H7 (cell line): ENCODE measurements at places on chromosomes 1 and 21.

DNA sequence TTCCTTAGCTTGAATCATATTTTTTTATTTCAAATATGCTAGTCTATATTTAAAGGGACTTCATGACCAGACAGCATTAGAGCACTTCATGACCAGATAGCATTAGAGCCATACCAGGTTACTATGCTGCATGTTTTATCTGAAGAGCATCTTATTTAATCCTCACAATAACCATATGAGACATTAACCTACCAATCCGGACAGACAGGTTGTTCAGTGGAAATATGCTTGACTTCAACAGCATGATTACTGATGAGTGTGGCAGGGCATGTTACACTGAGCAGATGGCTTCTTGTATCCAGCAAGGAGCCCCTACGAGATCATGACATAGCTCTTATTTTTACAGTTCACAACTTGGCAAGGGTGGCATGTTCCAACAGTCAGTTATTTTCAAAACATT lies 85.0 kb upstream of the KCTD3 start:
- DNase-seq, result no peak

- no peak for DNase-seq
Measured at GRCh38 chr1:53336146-53336545, 8.3 kb upstream of the LRP8 start.

GRCh38 chr1:169550294-169550693 lies 36.0 kb downstream of the F5 start:
- peak; percentile 45 for DNase-seq

- DNase-seq, result no peak
Measured at GRCh38 chr1:186957314-186957713, 128.6 kb downstream of the PLA2G4A start.

GRCh38 chr1:151315565-151316235 lies 11.5 kb downstream of the PI4KB start:
- DNase-seq, result no peak

- DNase-seq, result no peak
Measured at GRCh38 chr1:149844101-149844500, 55.3 kb upstream of the BOLA1 start.

DNA sequence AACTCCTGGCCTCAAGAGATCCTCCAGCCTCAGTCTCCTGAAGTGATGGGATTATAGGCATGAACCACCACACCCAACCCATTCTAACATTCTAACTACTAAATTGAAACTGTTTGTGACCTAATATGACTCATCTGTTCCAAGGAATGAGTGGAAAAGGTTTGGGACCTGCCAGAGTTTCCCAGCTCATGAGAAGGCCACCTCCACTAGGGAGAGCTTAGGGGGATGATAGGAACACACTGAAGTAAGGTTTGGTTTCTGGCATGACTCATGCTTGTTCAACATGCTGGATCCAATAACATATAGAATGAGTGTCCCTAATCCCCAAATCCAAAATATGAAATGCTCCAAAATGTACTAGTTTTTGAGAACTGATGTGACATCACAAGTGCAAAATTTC lies 18.9 kb upstream of the SCAF4 start:
- no peak for DNase-seq

DNA sequence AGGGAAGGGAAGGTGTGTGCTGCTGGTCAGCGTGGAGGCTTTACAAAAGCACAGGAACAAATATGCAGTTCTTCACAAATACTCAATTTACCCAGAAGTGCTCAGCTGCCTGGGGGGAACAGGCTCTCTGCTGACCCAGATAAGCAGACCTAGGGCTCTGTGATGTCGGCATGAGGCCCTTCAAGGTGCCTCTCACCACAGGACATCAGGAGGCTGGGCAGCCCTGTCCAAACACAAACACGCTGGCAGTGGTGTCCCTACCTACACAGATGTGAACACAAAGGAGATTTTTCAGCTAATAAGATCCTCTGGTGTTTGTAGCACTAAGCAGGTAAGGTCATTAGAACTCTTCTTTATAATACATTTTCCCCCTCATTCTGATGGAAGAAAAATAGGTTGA lies 243.0 kb upstream of the PROX1 start:
- DNase-seq, result no peak

DNA sequence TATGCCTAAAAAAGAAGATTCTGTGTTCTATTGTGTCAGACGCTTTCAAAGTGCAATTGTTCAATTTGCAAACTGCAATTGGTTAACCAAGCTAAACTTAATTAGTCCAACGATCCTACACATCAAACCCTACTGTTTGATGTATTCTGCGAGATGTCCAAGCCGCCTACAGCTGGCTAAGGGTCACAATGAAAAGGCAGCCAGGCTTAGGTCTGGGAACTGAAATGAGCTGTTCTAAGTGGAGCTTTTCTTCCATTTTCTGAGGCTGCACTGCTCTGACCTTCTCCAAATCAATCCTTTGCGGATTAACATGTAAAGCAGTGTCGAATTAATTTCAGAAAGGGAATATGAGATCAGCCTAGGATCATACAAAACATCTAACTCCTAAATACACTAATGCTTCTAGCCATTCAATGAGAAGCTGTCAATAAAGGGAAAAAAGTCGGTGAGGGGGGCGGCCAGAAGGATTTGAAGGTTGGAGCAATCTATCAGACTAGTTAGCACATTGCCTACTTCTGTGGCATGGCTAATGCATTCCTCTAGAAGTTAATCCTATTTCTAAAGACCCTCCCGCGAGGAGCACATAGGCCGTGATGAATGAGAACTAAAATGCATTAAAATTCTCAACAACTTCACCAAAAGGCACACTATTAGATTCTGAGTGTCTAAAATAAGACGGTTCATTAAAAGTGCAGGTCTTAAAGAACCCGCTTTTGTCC lies 119.0 kb downstream of the SIM2 start:
- no peak for DNase-seq
